NCI-H510A treated with DMSO at 0.1 percent for 48 hours (cell line): ENCODE measurements at places on chromosomes 13 and 19.

- DNase-seq: no peak
Measured at GRCh38 chr19:55070466-55071128, 5.1 kb upstream of the EPS8L1 start.

DNA sequence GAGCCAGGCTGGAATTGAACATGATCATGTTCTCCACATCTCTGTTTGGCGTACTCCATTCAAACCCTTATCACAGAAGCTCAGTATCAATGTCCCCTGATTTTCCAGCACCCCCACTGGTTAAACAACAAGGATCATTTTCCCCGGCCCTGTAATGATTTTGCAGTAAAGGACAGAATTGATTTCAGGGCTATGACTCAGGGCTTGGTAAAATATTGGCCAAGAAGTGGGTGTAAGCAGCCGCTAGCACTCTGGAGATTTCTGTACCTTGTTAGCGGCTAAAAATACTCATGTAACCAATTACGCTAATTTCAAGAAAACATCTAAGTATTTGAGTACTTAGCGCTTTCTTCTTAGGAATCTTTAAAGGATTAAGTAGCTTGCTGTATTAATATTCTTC is 69.5 kb upstream of the FNDC3A start:
- no peak for DNase-seq

DNA sequence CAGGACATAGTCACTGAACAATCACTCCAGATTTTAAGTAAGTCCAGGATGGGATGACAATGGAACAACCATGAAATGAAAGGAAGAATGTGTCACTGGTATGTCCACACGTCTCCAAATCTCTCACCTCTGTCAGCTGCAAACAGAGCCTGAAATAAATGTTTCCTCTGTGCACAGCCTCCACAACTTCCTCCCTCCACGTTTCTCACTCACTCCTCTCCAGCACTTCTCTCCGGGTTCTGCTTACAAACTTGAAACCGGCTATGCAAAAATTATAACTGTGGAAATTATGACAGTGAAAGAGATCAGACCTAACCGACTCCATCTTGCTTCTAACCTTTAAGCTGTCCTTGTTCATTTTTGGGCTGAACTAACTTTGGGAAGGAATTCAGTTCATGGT is 35.0 kb upstream of the ALOX5AP start:
- DNase-seq: no peak

- DNase-seq: no peak
Measured at GRCh38 chr19:5193192-5193591, 147.4 kb downstream of the PTPRS start.

GRCh38 chr19:50167314-50167721 is 4.2 kb upstream of the IZUMO2 start:
- DNase-seq: no peak

DNA sequence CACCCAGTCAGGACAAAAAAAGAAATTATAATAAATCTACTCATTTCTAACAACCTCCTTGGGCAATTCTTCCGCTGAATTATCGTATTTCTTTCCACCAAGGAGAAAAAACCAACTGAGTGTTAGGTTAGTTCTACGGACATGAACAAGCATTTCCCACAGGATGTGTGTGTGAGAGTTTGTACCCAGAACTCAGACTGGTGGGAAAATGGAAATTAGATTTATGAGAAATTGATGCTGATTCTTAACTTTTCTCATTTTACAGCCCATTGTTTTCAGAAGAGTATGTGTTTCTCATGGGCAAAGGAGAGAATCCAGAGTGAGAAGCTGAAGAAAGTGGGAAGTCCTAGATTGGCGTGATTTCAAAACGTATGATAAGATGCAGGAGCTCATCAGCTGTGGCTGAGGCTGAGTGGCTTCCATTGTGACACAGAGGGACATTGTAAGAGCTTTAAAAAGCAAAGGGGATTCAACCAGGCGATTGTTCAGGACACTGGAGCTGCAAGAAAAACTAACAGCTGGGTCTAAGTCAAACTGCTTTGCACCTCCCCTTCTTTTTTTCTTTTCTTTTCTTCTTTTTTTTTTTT is 184.7 kb upstream of the ARGLU1 start:
- no peak for DNase-seq

GRCh38 chr13:66794340-66795031 is 435.6 kb downstream of the PCDH9 start:
- DNase-seq: no peak

GRCh38 chr19:8664671-8665057 is 33.9 kb downstream of the ACTL9 start:
- no peak for DNase-seq

- DNase-seq: no peak
Measured at GRCh38 chr19:32129141-32129540, 216.3 kb upstream of the ZNF507 start.

- DNase-seq: no peak
Measured at GRCh38 chr13:109899316-109899715, 112.9 kb upstream of the IRS2 start.

DNA sequence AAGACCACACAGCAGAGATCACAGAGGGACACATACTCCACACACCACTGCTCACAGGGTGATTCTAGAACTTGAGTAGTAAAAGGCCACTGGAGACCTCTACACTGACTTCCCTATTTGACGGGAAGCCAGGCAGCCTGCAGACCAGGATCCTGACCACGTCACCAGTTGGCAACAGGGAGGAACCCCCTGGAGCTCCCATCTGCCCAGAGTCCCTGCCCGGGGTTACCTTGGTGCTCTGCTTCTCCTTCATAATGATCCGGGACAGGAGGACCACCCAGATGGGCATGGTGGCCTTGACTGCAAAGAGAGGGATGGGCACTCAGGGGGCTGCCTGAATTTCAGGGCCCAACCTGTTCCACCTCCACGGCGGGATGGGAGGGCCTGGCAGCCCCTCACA is 932 bp downstream of the SLC35E1 start:
- DNase-seq: no peak

DNA sequence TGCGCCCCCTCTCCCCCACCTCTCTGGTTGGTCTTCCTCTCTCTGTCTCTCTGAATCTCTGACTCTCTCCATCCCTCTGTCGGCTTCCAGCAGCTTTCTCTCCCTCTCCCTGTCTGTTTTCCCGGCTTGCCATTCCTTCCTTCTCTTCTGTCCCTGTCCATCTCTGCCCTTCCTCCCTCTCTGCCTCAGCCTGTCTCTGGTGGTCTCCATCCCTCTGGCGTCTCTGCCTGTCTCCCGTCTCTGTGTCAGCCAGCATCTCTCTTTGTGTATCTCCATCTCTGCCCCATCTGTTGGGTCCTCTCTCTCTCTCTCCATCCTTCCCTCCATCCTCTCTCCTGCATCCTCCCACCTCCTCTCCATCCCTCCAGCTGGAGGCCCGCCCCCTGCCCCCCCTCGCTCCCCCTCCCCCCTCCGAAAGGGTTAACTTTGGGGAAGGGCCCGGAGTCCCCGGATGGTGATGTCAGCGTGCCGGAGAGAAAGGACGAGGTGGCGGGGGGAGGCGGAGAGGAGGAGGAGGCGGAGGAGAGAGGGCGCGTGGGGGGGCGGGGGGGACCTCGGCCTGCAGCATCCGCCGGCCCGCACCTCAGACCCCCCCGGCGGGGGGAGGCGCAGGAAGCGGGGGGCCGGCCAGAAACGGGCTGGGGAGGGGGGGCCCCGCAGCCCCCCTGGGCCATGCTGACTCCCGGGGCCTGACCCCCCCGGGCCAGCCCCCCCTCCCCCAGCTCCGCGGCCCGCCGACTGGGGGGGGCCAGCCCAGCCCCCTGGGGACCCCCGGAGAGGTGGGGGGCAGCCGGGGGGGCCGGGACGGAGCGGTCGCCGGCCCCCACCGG is at the start of gene BRSK1:
TSS of gene BRSK1 (plus strand) at position 450 of the 830 bp plus-strand sequence. CDS start 446 bp downstream, outside the sequence.
- DNase-seq: peak; percentile 53

- DNase-seq: no peak
Measured at GRCh38 chr13:33235078-33235477, 50.5 kb downstream of the STARD13 start.
